ENCODE measurements at places on chromosomes 2 and 18. TPM values are rescaled to one million over a fixed set of nuclear protein-coding genes. Genes with fewer than 3 reads are reported as not detected.
A peak's percentile ranks its signal among the peaks of the same experiment; 100 is the strongest.

Gene LCT
- polyA plus RNA-seq: not detected

GRCh38 chr2:45978302-45978859 is 318.8 kb upstream of the EPAS1 start:
- no peak for DNase-seq

Gene EPG5
- polyA plus RNA-seq: 38.4 TPM

DNA sequence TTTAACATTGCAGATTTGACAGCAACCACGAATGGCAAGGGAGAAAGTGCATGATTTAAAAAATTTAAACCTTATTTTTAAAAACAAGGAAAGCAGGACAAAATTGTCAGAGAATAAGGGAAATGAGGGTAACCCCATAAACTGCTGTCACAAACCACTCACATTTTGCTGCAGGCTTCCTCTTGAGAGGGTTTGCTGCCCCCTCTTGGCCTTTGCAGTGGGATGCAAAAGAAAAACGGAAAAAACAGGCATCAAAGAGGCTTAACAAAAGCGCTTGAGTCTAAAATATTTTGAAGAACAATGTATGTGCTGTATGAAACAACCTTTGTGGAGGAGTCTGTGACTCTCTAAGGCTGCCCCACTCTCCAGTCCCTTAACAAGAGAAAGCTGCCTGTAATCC is 91.6 kb downstream of the TMX3 start:
- DNase-seq: peak; percentile 9

- DNase-seq: no peak
These were observed 48.9 kb upstream of the EMILIN2 start for GRCh38 chr18:2797951-2798350.

Gene C2orf80
- polyA plus RNA-seq: not detected

- DNase-seq: peak; percentile 68
These were observed 50.5 kb downstream of the IMPA2 start for GRCh38 chr18:12031846-12032245.

- DNase-seq: no peak
These were observed 909 bp downstream of the NFATC1 start for GRCh38 chr18:79396431-79397246.

- peak; percentile 13 for DNase-seq
These were observed 80.0 kb downstream of the ETAA1 start for GRCh38 chr2:67476809-67477790.

DNA sequence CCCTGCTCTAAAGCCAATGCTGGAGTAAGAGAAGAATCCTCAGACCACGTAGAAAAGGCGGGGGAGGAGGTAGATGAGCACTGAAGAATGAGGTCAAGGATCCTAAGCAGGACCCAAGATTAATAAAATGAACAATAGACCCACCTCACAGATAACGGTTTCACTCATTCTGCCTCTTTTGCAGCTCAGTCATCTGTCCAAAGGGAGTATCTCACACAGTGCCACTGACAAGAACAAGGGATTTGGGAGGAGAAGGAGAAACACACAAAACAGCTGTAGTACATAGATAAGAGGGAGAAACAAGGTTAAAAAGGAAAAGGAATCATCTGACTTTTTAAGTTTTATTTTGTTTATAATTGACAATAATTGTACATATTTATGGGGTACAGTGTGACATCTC is 30.9 kb upstream of the SULT1C4 start:
- no peak for DNase-seq

DNA sequence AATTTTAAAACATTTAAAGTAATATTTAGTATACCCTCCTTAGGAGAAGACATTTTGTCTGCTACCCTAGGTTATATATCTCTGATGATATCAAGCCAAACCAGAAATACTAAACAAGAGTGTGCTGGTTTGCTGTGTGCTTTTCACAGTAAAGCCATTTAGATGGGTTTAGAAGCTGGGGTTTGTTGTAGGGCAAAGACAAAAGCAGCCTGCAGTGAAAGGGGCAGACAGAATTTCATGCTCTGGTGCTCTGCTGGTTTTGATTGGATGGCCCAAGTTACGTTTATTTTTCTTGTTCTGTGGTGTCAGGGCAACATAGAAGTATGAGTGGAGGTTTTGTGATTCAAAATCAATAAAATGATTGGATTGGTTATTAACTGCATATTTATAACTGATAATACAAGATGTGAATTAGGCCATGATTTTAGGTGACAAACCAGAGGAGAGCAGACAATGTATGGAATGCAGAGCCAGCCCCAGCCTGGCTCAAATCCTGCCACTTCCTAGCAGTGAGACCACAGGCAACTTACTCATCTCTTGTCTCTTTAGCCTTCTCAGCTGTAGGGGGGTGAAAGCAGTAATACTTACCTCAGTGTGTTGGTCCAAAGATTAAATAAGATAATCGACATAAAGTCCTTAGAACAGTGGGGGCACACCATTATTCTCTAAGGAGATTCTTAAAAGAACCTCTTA is 30.9 kb upstream of the IER3IP1 start:
- DNase-seq: no peak

All from BJ (cell line).